ENCODE measurements at places on chromosomes 7 and 10. TPM values are rescaled to one million over a fixed set of nuclear protein-coding genes. Genes with fewer than 3 reads are reported as not detected.

Gene NPSR1
- not detected for total RNA-seq

Gene NEUROG3
- not detected for total RNA-seq

Gene SPDYE11
- not detected for total RNA-seq

Gene MEOX2
- 0.40 TPM for total RNA-seq

Gene CRHR2
- total RNA-seq = not detected

Gene COL17A1
- under 0.01 TPM for total RNA-seq

Gene ANKRD30A
- total RNA-seq = not detected

Gene WNT2
- total RNA-seq = not detected

Gene ADAM12
- 0.65 TPM for total RNA-seq

Gene ZCCHC24
- 4.0 TPM for total RNA-seq

Gene TAS2R41
- not detected for total RNA-seq

Gene TEX47
- total RNA-seq = not detected

Gene EVX1
- not detected for total RNA-seq

Gene FRA10AC1
- 3.2 TPM for total RNA-seq

Gene H2BK1
- not detected for total RNA-seq

Gene DYNC1I1
- total RNA-seq = 3.9 TPM

Gene PTPRZ1
- total RNA-seq = not detected

Gene C10orf67
- total RNA-seq = not detected

Gene WDFY4
- total RNA-seq = 0.87 TPM

Gene NUTM2E
- total RNA-seq = not detected

Gene SAMD8
- total RNA-seq = 25.8 TPM

Gene CALML5
- total RNA-seq = not detected

Gene RBM20
- total RNA-seq = 2.0 TPM

Gene SPAM1
- total RNA-seq = not detected

Gene LEP
- not detected for total RNA-seq

Gene CABCOCO1
- total RNA-seq = not detected

Gene SPDYE2B
- total RNA-seq = not detected

Data from lung microvascular endothelial cell (primary cell).